ENCODE measurements at places on chromosomes 6 and 20.

- no peak for DNase-seq
Measured at GRCh38 chr6:136521911-136522310, 28.3 kb downstream of the MAP7 start.

DNA sequence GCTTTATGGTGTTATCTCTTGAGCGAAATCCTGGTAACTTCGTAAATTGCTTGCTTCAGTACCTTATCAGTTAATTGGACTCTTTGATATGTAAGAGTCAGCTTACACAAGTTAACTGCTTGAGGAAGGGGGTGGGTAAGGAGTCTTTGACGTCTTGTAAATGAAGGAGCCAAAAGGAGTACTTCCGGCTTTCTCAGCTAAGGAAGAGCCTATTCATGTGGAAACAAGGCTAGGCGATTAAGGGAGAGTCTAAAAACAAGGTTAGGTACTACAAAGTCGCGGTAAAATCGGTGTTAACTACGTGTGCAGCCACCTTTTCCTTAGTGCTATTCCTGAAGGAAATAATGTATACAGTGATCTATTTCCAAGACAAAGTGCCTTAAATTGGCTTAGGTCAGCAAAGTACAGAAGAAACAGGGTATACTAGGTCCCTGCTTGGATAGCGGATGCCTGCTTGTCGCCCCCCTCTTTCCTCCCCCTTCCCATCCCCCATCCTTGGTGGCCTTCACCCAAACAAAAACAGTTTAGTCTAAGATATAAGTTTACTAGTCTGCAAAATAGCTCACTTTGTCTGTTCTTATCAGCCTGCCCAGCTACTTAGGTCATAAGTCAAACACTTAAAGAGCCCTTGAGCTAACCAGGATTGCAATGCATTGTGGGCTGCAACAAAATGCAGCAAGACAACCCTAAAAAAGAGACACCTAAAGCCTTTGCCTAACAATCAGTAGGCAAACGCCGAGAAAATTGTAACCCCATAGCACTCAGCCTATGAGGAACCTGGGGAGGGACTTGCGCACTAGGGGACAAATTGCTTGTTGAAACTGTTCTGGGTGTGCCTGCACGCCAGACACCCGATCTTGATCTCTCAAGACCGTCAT, 147.3 kb downstream of the TRIM27 start:
- no peak for DNase-seq

DNA sequence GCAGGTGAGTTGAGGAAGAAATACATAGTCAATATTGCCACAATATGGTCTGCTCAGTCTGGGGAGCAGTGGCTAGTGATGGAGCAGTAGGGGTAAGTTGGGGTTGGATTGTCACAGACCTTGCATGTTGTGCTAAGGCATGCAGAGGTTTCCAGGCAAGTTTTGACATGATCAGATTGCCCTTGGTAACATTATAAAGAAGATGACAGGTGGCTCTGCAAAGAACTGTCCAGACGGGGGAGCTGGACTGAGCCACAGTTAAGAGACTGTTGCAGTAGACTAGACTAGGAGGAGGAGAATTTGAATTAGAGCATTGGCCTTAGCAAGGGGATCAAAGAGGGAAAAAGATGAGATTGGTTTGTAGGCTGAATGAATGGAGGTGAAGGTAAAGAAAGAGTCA, 23.4 kb downstream of the ATRN start:
- DNase-seq = no peak

GRCh38 chr6:16671302-16672289, 89.7 kb downstream of the ATXN1 start:
- DNase-seq = no peak

DNA sequence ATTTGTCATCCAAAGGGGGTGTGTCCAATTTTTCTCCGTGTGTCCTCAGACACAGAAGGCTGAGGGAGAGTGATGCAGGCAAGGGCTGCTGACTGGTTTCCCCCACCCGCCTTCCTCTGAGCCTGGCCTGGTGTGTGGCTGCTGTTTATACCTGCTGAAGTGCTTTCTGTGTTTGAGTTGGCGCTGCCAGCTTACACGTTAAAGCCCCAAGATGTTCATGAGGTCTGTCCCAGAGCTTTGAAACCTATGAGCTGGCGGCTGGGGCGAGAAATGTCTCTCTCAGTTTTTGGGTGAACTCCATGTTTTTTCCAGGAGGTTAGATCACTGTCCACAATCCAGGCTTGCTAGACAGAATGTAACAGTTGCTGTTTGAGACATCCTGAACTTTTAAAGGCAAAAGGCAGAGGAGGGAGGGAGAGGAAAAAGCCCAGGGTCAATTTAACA, 69.0 kb upstream of the CCN2 start:
- no peak for DNase-seq

DNA sequence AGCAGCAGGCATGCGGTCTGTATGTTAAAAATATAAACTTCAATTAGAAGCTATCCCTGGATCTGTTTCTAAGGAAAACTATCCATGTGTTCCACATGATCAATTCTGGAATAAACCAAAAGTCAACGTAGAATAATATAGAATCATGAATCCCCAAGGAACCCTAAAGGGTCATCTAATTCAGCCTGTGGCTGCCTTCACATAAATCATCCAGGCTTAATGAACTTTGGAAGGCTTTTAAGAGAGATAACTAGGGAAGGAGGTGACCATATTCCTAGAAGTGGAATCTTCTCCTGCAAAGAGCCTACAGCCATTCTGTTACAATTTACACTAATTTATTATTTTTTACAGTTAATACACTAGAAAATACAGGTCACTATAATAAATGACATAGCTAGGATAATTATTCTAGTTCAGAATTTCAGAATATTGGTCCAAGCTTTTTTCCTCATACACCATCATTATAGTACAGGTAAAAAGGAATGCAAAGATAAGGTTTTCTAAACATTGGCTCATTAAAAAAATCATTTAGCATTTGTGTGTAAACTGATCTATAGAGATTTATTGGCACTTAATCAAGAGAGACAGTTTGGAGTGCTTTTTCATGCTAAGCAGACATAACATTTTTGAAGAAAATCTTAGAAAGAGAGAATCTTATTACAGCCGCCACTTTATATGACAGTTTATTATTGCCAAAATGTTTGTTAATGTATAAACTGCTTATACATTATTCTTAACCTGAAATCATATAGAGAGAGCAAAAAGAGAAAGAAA, 851.2 kb downstream of the PHF3 start:
- DNase-seq = no peak

DNA sequence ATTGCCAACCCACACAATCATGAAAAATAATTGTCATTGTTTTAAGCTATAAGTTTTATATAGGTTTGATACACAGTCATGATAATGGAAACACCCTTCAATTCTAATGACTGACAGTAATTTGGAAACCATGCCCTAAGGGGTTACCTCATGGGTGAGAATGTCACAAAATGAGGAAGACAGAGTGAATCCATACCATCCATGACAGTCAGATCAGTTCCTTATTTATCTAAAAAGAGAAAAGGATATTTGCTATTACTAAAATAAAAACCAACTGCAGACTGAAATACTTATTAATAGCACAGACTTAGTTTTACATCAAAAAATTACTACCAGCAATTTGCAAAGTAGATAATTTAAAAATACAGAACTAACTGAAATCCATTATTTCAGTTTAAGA, 437.8 kb downstream of the UTRN start:
- DNase-seq = no peak

DNA sequence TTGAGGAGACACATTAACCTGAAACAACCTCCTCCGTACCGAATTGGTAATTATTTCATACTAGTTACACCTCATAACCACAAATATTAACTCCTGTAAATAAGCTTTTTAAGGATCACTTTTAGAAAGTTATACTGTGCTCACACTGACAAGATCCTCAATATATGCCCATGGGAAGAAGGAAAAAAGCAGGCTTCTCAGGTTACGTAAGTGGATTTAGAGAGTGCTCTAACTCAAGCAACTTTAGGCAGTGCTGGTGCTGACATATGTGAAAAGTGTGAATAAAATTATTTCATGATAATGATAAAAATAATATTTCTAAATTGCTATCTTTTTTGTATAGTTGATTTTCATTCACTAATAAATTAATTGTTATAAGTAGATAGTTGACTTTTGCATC, 76.1 kb downstream of the PRKN start:
- no peak for DNase-seq

DNA sequence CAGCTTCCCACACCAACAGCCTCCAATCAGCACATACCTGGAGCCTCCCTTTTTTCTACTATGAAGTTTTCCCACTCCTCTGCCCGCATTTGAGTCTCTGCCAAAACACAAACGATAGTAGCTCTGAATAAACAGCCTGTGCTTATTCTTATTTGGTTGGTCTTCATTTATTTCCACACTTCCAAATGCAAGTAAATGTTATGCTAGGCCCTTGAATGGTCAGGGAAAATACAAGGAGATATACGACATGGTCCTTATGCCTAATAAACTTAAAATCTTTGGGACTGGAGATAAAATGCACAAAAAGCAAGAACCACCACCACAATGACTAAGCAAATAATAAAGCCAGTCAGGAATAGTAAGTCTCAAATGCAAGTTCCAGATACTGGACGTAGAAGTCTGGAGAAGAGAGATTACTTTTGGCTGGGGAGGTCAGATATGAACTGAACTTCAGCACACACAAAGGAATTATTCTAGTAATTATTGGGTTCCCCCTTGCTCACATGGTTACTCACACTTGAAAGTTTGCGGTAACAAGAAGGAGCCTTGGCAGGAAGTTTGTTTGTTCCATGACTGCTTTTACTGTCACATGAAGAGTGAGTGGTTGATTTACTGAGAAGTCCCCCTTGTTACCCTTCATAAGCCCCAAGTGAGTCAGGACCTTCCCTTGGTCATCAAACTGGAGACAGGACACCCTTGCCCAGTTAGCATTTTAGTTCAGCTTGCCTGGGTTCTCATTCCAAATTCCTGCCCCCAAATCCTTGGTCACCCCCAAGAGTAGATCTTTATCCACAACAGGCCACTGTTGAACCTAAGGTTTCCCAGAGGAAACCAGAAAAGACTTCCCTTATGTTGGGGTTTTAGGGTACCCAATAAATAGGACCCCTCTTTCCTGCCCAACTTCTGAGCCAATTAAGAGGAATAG, 511.2 kb upstream of the JARID2 start:
- DNase-seq = peak; percentile 71

- DNase-seq = no peak
Measured at GRCh38 chr6:156554160-156554559, 223.0 kb upstream of the ARID1B start.

DNA sequence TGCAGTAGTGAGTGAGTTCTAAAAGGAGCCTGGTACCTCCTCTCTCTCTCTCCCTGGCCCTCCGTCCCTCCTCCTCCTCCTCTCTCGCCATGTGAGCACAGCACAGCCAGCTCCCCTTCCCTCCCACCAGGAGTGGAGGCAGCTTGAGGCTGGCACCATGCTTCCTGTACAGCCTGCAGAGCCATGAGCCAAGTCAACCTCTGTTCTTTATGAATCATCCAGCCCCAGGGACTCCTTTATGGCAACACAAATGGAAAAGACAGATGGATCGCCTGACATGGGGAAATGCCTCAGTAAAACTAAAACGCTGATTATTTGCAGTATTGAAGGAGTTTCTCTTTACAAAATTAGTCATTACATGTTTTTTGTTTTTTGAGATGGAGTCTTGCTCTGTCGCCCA, 233.7 kb upstream of the ARID1B start:
- DNase-seq = no peak

DNA sequence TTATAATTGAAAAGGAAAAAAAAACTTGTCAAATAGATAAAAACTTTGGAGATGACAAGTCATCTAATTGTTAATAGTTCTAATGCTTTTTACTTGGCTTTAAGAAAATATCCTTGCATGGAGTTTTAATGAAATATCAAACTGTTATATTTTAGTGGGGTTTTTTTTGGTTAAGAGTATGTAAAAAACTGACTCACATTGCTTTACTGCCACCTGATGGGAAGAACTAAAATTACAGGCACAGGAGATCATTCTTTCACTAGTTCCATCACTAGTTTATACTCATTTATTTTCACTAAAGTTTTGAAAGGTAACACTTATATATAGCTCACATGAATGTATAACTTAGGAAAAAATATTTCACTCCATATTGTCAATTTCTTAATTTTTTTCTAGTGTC, 309.1 kb downstream of the LMBRD1 start:
- DNase-seq = no peak

DNA sequence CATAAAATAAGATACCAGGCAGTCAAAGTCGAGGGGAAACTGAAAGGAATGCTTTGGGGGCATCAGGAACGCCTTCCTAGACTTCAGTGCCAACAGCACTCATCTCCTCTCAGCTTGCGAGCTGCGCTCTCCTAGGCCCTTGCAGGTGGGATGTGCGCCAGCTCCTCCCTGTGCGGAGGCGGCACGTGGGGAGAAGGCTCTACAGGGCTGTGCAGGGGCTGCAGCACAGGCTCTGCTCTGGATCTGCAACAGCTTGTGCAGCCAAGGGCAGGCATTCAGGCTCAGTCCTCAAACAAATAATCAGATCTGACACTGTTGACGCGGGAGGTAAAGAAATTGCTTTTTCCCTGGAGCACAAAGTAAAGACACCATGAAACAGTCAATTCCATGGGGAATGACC, 144.8 kb downstream of the TTLL2 start:
- no peak for DNase-seq

GRCh38 chr6:90368001-90368400, 71.4 kb upstream of the BACH2 start:
- no peak for DNase-seq

DNA sequence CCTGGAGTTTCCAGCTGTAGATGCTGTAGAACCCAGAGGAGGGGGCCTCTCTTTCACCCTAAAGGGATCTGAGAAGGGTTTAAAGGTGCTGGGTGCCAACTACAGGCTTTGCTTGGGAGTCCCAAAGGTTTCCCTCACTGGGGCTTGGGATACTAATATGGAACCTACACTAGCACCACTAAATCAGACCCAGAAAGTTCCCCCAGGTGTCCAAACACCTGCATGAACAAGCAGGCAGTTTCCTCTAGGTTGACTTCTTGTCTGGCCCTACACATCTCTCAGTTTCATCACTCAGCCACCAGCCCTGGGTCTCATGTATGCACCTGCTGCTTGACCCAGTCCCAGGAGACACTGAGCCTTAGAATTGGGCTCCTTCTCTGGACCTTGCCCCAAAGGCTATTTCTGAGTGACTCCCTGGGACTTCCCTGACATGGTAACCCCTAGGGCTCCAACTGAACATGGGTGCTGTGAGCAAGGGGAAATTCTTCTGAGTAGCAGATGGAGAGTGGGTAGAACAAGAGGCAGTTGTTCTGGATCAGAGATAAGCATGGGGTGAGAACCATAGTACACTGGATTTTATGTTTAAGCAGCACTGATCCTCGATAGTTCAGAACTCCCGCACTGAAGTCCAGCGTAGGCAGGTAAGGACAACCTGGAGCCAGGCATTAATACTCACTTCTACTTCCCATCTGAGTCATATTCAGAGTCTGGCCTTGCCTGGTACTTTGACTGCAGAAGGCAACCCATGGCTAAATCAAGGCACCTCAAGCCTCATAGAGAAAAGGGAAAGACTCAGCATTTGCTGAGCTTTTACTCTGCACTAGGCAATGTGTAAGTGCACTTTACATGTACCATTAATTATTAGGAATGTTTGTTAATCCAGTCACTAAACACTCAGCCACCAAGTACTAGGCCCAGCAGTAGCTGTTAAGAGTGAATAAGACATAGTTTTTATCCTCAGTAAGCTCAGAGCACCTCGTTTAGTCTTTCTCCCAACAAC, 16.8 kb downstream of the BCL2L1 start:
- no peak for DNase-seq

GRCh38 chr6:44558024-44558831, 170.7 kb downstream of the CDC5L start:
- no peak for DNase-seq

- DNase-seq = no peak
Measured at GRCh38 chr6:104134876-104135275, 724.8 kb downstream of the HACE1 start.

GRCh38 chr20:64063389-64064144, 569 bp downstream of the TCEA2 start:
- DNase-seq = peak; percentile 60

- no peak for DNase-seq
Measured at GRCh38 chr6:168641446-168641845, 200.5 kb downstream of the SMOC2 start.

Data from T-helper 2 cell treated with Interferon-gamma antibody and Interleukin-4, amounts not matched to agents 5 μg/mL and 100 μg/mL, for 36 hours (primary cell).